H7 (cell line): ENCODE measurements at places on chromosomes 7 and 10.

GRCh38 chr7:73823257-73823656, 7.5 kb upstream of the CLDN4 start:
- DNase-seq = no peak

DNA sequence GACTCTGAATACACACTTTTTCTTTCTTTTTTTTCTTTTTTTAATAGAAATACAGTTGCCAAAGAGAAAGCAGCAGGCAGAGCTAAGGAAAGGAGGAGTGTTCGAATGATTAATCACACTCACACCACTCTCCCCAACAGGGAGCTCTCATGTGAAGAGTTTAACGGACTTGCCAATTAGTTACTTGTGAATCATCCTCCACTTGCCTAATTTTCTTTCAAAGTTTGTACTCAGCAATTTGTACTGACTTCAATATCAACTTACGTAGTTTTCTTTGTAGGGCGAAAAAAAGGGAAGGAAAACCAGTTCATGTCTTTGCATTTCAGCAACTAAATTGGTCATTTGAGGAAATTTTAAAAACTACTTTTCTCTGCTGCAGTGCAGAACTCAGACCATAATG, 109.2 kb downstream of the PIP4K2A start:
- DNase-seq = no peak

DNA sequence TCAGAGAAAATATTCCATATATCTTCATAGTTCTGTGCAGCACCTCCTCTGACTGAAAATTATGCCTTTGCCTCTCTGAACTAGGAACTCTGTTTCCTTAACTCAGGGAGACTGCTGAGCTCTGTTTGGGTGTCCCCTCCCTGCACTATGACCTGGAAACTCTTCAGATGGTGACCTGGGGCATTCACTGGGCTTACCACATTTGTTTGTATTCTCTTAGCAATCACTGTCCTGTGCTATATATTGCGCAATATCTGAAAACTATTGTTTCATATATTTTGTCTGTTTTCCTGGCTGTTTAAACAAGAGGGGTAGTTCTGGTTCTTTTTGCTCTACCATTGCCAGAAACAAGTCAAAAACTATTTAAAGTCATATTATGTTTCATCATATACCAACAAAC, 181.8 kb upstream of the KIAA1217 start:
- DNase-seq = no peak

DNA sequence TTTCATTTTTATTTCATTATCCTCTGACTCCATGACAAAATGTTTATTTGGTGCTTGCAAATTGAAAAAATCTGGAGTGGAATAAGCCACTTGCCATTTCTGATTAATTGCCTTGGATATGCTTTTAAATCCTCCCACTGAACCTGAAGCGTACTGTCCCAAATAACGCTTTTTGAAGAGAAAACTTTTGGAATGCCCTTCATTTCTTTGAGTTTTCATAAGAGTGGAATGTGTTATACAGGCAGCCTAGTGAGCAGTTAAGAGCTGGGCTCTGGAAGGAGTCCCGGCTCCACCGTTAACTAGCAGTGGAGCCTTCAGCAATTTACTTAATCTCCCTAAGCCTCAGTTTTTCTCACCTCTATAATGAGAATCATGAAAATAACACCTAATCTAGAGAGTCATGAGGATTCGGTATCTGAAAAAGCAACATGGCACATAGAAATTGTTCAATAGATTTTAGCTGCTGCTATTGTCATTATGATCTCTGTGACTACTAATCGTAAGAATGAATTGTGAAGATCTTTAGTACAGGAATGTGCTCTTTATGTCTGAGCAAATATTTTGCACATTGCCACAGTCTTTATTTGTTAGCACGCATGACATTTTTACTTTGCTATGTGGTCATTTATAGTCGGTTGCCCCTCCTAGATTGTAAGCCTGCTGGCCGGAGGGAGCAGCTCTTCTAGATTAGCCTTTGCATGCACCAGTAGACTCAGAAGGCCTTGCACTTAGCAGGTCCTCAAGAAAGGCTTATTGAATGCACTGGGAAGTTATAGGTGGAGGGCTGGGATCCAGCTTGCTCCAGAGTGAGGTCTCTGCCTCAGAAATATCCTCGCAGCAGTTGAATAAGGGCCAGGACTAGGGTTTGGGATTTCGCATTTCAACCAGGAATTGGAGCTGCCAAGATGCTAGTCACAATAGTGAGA, 59.4 kb downstream of the PLCE1 start:
- no peak for DNase-seq

DNA sequence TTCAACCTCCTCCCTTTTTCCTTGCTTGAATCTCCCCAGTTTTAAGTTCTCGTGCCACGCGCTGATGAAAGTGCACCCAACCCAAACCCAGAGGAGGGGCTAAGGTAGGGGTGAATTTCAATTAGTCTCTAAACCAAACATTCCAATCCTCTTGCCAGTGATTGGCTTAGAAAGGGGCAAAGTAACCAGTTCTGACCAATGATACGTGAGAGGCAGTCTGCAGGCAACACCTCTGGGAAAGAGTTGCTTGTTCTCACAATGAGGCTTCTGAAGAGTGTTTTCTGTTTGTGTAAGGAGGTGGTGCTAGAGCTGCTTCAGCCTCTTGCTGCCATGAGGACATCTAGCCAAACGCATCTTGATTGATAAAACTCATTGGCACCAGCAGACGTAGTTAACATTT, 21.8 kb downstream of the SLC35G1 start:
- peak; percentile 17 for DNase-seq

DNA sequence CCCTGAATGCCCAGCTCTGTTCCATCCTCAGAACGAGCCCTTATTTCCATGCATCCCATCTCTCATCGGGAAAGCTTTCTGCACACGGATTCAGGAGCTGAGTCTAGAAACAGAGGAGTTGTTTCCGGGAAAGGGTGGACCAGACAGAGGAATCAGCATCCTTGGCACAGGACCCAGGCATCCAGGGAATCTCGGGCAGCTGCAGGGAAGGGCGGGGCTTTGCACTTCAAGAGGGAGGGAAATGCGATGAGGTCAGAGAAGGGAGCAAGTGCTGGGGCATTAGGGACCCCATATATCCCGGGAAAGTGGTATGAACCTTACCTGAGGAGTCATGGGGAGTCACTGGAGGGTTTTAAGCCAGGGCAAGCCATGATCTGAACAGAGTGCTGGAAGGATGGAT, 68.5 kb downstream of the NPTX2 start:
- DNase-seq = no peak

- DNase-seq = peak; percentile 21
These were observed 8.3 kb downstream of the MDFIC start for GRCh38 chr7:114930107-114930661.

- DNase-seq = no peak
These were observed 955 bp downstream of the DUS4L start for GRCh38 chr7:107564553-107565298.

GRCh38 chr7:111953611-111954010, 252.6 kb downstream of the DOCK4 start:
- DNase-seq = peak; percentile 10

- no peak for DNase-seq
These were observed 18.8 kb upstream of the ZNF467 start for GRCh38 chr7:149792220-149792595.

DNA sequence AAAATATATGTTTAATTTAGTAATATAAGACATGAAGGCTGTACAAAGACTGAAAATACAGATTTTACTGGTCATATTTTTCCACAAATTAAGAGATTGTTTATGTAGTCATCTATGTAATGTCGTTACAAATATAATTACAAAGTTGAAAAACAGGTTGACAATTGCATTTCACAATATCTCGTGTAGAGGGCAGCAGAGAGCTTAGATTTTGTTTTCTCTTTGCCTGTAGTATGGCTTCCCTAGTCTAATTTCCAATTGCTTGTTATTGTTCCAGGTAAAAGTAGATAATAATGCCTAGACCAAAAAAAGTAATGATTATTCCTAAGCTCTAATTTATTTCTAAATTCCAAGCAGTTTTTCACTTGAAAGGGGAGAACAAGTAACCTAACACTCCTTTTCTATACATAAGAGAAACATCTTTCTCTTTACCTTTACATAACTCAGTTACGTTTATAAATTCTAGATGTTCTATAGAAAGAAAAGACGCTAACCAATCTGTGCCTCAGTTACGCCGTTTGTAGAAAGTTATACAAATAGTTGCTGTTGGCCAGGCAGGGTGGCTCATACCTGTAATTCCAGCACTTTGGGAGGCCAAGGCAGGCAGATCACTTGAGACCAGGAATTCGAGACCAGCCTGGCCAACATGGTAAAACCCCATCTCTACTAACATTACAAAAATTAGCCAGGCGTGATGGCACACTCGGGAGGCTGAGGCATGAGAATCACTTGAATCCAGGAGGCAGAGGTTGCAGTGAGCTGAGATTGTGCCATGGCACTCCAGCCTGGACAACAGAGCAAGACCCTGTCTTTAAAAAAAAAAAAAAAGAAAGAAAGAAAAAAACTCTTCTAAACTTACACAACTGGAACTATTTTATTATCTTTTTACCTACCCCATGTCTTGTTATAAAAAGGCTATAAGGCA, 30.0 kb downstream of the NET1 start:
- DNase-seq = no peak

- peak; percentile 2 for DNase-seq
These were observed 128.0 kb downstream of the MBL2 start for GRCh38 chr10:52644373-52645186.

GRCh38 chr7:45215601-45216062, 58.0 kb downstream of the RAMP3 start:
- DNase-seq = no peak

- no peak for DNase-seq
These were observed 4.0 kb downstream of the PON2 start for GRCh38 chr7:95430864-95431263.

DNA sequence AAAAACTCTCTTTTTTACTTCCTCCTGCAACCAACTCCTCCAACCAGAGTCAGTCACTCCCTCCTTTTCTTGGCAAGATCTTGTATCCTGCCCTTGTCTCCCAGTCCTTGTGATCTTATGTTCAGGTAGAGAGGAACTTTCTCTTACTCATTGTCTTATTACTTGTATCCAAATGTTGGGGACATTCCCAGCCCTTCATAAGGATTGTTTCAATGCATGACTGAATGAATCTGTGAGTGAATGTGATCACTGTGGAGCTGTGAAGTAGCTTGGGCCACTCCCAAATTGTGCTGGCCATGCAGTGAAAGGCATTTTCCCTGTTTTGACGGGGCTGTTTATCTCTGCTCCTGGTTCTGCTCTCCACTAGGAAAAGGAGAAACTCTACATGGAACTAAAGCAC, 93.7 kb downstream of the CFAP58 start:
- no peak for DNase-seq

GRCh38 chr7:46839651-46840050, 742.3 kb downstream of the TNS3 start:
- DNase-seq = no peak

DNA sequence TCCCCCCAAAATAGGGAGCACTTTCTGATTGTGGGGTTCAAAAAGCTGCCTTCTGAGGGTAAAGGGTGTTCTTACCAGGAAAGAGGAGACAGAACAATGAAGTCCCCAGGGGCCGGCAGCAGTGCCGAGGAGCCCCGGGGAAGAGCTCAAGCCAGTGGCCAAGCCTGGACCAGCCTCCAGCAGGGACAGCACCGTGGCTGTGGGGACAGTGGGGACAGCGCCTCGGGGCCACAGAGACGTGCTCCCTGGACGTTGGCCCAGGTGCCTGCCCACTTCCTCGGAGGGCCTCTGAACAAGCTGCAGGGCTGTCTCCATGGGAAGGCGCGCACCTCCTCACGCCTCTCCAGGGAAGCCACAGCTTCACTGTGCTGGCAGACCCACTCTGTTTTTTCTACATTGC, 312.6 kb downstream of the PTPRN2 start:
- peak; percentile 66 for DNase-seq

DNA sequence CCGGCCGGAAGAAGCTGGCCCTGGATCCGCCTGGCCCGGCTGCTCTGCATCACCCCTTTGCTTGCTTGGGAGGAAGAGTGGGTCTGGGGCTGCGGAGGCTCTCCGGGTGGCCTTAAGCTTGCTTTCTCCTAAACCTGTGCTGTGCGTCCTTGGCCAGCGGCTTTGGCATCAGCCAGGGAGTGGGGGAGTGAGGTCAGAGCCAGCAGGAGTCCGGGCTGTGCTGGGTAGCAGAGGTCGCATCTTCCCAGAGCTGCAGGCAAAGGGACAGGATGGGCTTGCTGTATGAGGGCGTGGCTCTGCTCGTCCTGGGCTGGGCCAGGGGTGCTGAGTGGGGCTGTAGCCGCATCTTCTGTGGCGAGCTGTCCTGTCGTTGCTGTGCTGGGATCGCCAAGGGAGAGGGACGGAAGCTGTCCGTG, 21.1 kb downstream of the BNIP3 start:
- peak; percentile 62 for DNase-seq

- no peak for DNase-seq
These were observed 126.7 kb downstream of the NT5C2 start for GRCh38 chr10:103066141-103067098.

GRCh38 chr10:114905450-114905849, 32.5 kb upstream of the TRUB1 start:
- no peak for DNase-seq

DNA sequence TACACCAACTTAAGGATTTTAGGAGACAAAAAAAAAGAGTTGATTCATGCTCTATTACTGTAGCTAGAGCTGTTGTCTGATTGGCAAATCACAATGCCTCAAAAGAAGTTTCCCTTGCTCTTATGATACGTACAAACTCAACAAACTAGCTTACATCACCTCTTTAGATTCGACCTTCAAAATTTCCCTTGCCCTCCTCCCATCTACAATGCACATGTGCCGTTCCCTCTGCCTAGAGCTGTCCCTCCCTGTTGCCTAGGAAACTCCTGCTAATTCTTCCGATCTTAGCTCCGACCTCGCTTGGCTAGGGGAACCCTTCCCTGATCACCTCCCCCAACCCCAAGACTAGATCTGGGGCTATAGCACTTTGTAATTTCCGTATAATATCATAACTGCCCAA, 55.4 kb downstream of the MAP3K8 start:
- DNase-seq = no peak

GRCh38 chr10:97718178-97718577, 4.6 kb downstream of the MARVELD1 start:
- peak; percentile 18 for DNase-seq

DNA sequence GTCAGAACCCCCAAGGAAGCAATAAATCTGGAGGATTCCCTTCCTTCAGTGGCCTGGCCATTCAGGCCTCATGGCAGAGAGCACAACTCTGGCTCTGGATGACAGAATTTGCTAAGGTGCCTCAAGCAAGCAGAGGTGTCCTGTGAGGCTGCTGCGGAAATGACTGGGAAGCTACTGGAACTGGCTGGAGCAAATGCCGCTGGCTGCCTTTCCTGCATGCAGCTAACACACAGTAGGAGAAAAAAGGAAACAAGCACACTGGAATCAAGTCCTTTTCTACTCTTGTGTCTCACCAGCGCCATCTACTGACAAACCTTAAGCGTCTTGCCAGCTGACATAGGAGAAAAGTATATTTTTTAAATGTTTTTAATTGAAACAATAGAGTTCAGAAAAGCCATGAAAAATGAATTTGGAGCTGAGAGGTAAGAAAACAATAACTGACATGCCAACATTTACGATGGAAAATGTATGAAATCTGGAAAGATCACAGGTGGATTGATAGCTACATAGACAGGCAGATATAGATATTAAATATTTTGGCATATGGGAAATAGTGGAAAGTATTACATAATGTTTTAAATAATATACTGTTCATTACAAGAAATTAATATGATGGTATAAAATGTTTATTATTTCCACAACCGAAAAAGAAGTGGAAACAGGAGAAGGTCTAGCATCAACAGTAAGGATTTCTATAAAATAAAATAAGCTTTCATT, 951.6 kb downstream of the ANKRD7 start:
- peak; percentile 24 for DNase-seq
